ENCODE measurements at places on chromosomes 4 and X.

DNA sequence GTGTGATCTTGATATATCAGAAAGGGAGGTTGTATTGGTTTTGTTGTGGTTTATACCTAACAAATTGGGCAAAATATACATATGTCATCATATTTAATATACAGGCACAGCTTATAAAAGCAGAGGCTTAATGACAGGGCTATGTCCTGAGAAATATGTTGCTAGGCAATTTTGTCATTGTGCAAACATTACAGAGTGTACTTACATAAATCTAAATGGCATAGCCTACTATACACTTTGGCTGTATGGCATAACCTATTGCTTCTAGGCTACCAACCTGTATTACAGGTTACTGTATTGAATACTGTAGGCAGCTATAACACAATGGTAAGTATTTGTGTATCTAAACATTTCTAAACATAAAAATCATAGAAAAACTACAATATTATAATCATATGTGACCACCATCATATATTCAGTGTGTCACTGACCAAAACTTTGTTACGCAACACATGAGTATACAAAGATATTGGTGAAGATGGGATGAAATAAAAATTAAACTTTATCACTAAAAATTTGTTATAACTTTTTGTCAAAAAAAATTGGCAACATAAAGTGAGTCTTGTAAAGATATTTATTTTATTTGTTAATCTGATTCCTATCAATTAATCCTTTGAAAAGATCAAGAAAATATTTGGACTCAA is 414.0 kb upstream of the HS3ST1 start:
- no peak for DNase-seq

DNA sequence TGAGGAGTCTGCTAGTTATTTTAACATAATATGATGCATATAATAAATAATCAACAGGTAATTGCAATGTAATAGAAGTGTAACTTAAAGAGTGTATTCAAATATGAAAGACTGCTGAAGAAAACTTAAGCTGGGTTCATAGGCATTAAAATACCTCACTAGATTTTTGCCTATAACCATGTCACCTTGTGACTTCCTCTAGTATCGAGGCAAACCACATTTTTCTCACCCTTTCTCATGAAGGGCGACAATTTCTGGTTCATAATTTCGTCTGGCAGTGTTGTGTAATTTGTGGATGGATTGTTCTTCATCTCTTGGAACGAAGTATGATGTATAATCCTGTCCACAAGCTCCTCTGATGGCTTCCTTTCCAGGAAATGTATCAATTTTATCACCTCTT is 16.0 kb downstream of the SULT1E1 start:
- DNase-seq: no peak

GRCh38 chr4:52641854-52642563 is 17.1 kb downstream of the USP46 start:
- DNase-seq: peak; percentile 29

- DNase-seq: no peak
Observed at GRCh38 chr4:20983763-20984575, 283.7 kb downstream of the PACRGL start.
